ENCODE measurements at places on chromosomes 5 and 9.

- no peak for DNase-seq
Measured at GRCh38 chr5:775961-776861, 8.3 kb downstream of the ZDHHC11B start.

- DNase-seq, result no peak
Measured at GRCh38 chr9:35728041-35728971, 3.7 kb downstream of the TLN1 start.

DNA sequence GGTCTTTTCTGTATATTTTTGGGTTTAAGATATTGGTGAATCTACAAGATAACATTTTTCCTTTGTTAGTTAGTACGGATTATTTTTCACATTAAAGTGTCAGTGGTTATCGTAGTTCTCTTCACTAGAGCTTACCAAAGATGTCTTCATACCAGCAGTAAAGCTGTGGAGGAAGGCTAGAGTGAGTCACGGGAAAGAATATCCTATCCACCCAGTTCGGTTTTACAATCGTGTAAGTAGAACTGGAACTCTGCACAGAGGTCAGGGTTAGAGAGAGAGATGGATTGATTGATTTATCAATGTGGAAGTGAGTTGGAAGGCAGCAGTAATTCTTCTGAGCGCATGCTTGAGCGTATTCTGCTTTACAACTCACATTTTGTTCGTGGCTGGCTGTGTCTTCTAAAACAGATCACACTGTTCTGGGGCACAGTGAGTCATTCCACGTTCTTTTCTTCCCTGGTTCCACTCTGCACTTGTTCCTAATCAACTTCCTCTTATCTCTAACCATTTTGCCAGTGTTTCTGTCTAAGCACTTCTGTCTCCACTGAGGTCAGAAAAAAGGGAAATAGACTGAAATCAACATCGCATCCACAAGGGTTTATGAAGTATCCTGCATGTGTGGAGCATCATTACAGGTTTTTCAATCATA, 86.5 kb upstream of the ARRDC3 start:
- no peak for DNase-seq

DNA sequence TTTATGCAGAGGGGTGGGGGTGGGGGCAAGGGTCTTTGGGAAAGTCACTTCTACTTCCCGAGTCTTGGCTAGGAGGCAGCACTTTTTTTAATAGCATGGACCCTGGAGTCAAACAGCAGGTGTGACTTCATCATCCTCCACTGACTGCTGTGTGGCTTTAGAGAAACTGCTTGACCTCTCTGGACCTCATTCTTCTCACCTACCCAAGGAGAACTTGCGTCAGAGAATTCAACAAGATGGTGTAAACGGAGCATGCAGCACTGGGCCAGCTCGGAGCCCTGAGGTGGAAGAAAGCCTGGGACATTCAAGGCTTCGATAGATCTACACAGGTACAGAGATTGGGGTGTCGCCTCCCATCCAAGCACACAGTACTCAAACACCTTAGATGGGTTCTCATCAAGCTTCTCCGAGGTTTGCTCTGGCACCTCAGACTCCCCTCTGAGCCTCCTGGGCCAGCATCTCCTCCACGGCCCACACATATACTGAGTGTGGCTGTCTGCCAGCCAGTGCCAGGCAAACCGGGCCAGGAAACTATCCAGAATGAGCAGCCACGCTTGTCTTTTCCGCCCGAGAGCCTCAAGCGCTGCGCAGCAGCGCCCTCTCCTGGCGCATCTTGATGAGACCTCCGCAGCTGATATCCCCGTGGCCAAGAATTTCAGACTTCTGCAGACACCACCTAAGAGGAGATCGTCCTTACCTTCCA, 4.6 kb upstream of the SLC25A48 start:
- peak; percentile 38 for DNase-seq

GRCh38 chr5:119949426-119949999, 320.2 kb downstream of the FAM170A start:
- DNase-seq, result no peak

- no peak for DNase-seq
Measured at GRCh38 chr5:133881576-133882388, 86.6 kb downstream of the C5orf15 start.

DNA sequence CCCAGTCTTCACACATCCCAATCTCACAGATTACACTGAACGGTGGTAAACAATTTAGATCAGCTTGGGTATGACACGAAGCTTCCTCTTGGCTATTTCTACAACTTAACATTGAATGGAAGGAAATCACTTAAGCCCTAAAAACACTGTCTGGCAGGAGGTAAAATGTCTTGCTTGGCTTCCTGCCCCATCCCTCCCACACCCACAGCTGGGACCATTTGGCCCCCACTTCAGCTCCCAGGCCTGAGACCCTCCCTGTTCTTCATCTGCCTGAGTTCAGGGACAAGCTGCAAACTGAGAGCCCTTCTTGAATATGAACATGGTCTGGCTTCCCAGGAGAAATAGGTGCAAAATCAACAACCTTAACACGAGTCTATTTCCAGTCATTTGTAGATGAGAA, 3.4 kb upstream of the COL15A1 start:
- no peak for DNase-seq

GRCh38 chr5:124514956-124515355, 231.5 kb downstream of the ZNF608 start:
- DNase-seq, result no peak

- DNase-seq, result no peak
Measured at GRCh38 chr9:113446323-113446740, 17.2 kb upstream of the RGS3 start.

- no peak for DNase-seq
Measured at GRCh38 chr9:70367305-70367930, 47.0 kb downstream of the KLF9 start.

- DNase-seq, result no peak
Measured at GRCh38 chr9:26426551-26427131, 466.0 kb downstream of the CAAP1 start.

GRCh38 chr5:125006011-125006685, 259.7 kb upstream of the ZNF608 start:
- no peak for DNase-seq

DNA sequence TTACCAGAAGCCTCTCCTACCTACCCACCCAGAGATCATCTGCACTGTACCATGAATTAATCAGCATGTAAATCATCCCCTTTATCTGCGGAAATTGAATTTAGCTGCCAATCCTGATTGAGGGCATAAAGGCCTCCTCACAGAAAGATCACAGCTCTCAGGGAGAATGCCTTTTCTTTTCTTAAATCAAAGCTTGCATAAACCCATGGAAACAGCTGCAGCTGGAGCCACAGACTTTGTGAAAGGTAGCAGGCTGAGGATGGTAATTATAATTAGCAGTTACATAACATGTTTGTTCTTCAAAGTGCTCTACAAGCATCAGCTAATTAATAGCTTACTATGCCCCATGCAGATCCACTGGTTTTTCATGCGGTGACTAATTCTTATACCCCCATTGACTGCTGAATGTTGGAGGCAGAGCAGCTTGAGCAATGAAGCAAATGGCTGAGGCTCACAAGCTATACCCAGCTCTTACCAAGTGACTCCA, 54.6 kb downstream of the SUSD1 start:
- no peak for DNase-seq

- no peak for DNase-seq
Measured at GRCh38 chr9:130480673-130481072, 35.9 kb downstream of the ASS1 start.

- DNase-seq, result no peak
Measured at GRCh38 chr9:97975376-97975775, 7.8 kb upstream of the ANP32B start.

- peak; percentile 21 for DNase-seq
Measured at GRCh38 chr5:157511651-157512644, 51.9 kb downstream of the NIPAL4 start.

GRCh38 chr5:80784451-80784850, 129.7 kb upstream of the DHFR start:
- DNase-seq, result no peak

GRCh38 chr5:133453831-133454230, 158.5 kb downstream of the FSTL4 start:
- DNase-seq, result no peak

DNA sequence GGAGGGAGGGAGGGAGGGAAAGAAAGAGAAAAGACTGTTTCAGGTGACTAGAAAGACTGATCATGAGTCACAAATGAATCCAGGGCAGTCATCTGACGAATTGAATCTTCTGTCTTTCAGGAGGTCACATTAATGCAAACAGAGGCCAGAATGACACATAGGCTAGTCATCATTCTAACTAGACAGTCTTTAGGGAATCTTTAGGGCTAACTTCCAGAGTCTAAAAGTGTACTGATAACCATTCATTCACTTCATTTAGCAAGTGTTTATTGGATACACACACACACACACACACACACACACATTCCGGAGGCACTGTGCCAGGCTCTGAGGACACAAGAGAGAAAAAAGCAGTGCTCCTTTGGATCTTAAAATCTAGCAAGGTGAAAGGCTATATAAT, 156.7 kb downstream of the EBF1 start:
- no peak for DNase-seq

- DNase-seq, result no peak
Measured at GRCh38 chr5:82570-82969, 9.4 kb upstream of the PLEKHG4B start.

GRCh38 chr5:37882636-37883035, 42.8 kb upstream of the GDNF start:
- no peak for DNase-seq

DNA sequence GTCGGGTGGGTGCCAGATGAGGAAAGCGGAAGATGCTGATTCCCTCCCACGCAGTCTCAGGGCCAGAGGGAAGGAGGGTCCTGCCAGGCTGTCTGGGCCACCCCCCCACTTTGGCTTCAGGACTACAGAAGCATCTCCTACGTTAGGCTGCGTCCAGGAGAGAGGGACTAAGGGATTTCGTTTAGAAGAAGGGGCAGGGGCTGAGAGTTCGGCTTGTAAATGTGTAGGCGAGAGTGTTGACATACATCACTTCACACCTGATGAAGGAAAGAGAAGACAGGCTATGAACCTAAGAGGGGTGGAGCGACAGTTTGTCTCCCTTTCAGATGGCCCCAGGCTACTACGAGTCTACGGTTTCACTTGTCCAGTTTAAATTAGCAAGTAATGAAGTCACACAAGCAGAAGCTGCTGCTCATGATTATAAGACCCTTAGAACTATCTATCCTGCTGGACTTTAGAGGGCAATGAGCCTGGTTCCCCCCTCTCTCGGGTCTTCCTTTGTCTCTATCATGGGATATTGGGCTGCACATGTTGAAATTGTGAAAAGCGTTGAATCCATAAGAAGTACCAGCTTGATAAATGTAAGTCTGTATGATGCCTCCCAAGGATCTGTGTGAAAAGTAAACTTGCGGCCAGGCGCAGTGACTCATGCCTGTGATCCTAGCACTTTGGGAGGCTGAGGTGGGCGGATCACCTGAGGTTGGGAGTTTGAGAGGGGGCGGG, 193.0 kb downstream of the AOPEP start:
- no peak for DNase-seq

All from activated CD4-positive, alpha-beta T cell treated with anti-CD3 and anti-CD28 coated beads for 24 hours (primary cell).